Nephron progenitor cell (in vitro differentiated cells): ENCODE measurements at places on chromosomes 4 and X.

DNA sequence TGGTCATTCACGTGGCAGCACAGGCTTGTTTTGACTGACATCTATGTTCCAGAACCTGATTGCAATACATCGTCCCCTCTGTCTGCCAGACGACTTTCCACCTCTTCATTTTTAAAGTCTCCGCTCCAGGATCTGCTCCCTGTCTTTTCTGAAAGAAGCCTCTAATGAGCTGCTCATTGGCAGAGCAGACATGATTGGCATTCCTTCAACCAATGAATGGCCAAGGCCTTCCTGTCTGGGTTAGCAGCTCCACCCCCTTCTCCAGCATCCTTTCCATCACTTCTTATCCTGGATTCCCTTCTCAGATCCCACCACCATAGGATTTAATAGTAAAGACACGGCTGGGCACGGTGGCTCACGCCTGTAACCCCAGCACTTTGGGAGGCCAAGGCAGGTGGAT, 202.7 kb upstream of the KLF3 start:
- DNase-seq, result no peak

DNA sequence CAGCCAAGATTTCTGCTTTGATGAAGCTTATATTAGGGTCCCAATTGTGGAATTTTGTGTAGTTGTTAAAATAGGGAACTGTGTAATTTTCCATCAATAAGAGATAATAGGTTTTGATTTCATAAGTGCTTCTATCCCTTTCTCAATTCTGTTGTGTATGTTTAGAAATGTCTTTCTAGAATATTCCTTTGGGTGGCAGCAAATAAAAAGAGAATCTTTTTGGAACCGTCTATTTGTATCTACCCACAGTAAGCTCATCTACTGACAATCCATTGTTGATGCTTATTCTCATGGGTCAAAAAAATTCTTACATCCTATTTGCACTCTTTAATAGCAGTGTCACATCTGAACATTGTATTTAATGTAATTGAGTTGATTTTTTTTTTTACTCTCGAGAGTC, 61.7 kb downstream of the TMA16 start:
- DNase-seq, result no peak

GRCh38 chrX:72349190-72349589, 43.5 kb upstream of the CITED1 start:
- no peak for DNase-seq

DNA sequence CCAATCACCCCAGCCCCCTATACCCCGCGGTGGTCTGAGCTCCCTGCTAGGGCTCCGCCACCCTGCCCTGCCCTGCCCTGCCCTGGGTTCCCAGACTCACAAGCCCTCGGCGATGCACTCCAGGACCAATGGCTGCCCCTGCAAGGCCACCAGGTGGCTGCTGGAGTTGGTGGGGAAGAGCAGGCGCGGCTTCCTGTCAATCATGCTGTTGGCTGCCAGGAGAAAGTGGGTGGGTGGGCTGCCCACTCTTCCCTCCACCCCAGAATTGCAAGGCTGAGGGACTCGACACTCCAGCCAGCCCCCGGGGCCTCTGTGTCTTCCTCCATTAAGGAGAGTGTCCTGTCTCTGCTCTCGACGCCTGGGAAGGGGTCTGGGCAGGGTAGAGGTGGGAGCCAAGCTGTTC, 15.7 kb downstream of the L1CAM start:
- DNase-seq, result no peak

DNA sequence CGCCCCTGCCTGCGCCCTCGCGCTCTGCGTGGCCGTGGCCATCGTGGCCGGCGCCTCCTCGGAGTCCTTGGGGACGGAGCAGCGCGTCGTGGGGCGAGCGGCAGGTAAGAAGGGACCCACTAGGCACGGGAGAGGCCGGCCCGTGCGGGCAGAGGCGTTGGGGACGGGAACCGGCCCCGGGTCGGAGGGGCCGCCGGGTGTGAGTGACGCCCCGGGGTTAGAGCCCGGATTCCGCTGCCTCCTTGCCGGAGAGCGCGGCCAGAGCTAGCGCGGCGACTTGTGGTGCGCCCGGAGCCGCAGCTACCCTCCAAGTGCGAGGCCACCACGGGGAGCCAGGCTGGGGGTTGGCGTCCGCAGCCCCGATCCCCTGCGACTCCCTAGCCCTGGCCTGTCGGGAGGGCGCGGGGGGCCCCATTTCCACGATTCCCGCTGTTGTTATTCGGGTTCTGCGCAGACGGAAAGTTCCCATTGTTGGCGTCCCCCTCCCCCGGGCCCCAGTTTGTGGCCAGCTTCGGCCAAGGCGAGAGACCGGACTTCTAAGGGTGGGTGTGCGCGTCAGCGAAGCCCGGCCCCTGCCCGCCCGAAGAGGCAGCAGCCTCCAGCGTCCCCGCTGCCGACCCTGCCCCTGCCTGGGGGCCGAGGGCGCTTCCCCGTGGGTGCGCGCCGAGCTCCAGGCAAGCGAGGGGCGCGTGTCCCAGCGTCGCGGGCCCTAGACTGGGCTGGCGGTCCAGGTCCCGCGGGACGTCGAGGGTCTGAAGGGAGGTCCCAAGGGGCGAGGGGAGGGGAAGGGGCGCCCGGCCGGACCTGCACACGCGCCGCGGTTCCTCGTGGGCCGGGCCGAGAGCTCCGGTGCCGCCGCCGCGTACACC, 1.1 kb downstream of the FGFR3 start:
- DNase-seq, result peak; percentile 51
